CD4-positive, alpha-beta T cell treated with Interleukin-4 for 4 hours (primary cell): ENCODE measurements at places on chromosomes 7 and 10.

GRCh38 chr10:43108951-43109350 is 29.3 kb upstream of the CSGALNACT2 start:
- no peak for DNase-seq

- DNase-seq: peak; percentile 73
Observed at GRCh38 chr7:23530405-23530804, 1.4 kb downstream of the TRA2A start.

DNA sequence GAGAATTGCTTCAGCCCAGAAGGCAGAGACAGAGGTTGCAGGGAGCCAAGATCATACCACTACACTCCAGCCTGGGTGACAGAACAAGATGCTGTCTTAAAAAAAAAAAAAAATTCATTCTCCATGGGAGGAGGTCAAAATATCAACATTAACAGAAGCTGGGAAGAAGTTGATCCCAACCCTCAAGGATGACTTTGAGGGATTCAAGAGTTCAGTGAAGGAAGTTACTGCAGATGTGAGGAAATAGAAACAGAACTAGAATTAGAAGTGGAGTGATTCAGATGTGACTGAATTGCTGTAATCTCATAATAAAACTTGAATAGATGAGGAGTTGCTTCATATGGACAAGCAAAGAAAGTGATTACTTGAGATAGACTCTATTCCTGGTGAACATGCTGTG is 19.7 kb upstream of the RPEL1 start:
- DNase-seq: no peak

DNA sequence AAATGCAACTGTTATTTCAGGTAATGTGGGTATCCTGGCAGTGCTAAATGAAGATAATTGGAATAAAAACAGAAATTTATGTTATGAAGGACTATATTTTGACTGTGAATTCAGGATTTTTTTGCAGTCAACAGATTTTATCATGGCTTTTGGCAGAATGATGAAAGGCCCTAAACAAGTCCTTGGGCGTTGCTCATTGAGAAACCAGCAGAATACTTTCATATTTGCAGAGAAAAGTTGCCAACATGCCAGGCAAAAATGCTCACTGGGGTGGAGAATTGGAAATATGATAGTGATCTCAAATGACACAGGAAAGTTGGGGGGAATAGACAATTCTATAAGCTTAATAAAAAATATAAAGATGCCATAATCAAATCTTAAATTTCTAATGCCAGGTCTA is 121.1 kb downstream of the GPR85 start:
- no peak for DNase-seq

DNA sequence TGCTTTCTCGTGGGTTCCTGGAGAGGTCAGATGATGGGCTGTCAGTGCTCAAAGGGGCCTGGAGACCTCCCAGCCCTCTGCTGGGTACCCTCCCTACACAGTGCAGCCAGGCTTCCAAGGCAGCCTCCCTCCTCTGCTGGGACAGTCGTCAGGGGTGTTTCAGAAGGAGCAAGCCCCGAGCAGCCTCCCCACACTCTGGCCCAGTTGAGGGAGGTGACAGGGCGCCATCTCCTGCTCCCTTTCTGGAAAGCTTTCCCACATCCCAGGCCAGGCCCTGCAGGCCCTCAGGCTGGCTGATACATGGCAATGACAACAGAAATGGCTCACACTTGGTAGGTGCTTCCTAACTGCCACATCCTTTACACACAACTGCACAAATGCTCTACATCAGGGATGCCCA is 32.1 kb downstream of the KCNMA1 start:
- DNase-seq: no peak

GRCh38 chr10:17179002-17179401 is 22.5 kb downstream of the TRDMT1 start:
- no peak for DNase-seq

GRCh38 chr10:89224739-89225443 is 17.8 kb upstream of the CH25H start:
- DNase-seq: no peak

GRCh38 chr7:19508124-19508523 is 200.7 kb downstream of the POLR1F start:
- no peak for DNase-seq

GRCh38 chr7:101374990-101375389 is 12.3 kb downstream of the COL26A1 start:
- DNase-seq: no peak

GRCh38 chr10:50523357-50523756 is 100.4 kb downstream of the SGMS1 start:
- DNase-seq: no peak

GRCh38 chr10:239109-239508 is 103.9 kb downstream of the ZMYND11 start:
- no peak for DNase-seq

GRCh38 chr7:130365511-130366441 is 14.5 kb upstream of the CPA1 start:
- DNase-seq: no peak

- no peak for DNase-seq
Observed at GRCh38 chr7:101506531-101506930, 122.6 kb downstream of the MYL10 start.

DNA sequence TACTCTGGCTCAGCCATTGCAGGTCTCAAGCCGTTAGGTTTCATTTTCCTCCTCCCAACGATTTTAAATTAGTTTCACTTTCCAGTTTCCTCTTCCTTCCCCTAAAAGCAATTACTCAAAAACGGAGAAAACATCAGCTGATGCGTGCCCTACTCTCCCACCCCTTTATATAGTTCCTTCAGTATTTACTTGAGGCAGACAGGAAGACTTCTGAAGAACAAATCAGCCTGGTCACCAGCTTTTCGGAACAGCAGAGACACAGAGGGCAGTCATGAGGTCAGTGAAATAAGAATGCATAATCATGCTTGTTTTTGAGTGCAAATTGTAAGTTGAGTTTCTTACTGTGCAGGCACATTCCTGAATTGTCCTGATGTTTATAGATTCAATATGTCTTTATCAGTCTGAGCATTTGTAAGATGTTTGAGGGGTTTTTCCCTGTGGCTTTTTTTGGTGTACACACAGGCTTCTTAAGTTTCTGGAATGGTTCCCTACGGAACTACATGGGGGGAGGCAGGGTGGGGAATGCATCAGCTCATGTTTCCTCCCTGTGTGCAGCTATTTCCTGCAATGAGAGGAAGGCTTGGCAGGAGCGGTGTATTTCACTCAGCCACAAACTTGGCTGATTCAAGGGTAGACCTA is at the start of gene IFIT3:
Gene IFIT3, plus strand, starts transcription at position 195 of the 639 bp plus-strand sequence. Its CDS starts 77 bp downstream, at position 272.
- peak; percentile 48 for DNase-seq

DNA sequence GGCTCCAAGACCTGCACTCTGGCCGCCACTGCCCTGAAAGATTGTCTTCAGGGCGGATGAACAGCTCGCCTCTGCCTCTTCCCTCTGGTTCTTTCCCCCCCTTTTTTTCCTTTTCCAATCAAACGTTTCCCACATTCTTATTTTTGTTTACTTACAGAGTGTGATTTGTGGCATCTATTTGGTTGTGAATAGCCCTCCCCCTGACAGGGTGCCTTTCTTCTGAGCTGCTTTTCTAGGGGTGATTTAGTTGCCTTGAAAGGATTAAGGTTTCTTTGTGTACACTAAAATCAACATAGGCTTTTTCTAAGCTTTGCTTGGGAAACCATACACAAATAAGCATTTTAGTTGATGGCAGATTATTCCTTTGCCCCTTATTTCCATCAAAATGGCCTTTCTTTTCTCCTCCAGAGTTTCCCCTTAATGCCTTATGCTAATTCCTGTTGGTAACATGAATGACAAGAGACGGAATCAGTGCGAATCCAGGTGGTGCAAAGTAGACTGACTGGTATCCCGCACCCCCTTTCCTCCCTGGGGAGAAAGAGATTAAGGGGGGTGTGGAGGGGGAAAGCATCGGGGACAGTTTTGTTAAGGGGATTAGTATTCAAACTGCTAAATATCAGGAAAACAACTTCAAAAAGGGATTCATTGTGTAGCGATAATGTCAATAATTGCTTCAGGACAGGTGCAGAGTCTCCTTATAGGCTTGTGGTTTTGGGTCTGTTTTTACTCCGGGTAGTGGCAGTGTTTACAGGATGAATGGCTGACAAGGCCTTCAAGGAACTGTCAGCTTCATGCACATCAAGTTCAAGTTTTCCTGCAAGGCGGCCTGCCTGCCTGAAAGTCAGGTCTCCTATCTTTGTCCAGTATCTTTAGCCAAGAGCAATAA is 431.6 kb upstream of the GALNT17 start:
- no peak for DNase-seq

GRCh38 chr7:45031829-45032228 is 31.8 kb downstream of the CCM2 start:
- DNase-seq: no peak

- no peak for DNase-seq
Observed at GRCh38 chr7:149334930-149335329, 72.9 kb downstream of the ZNF783 start.

DNA sequence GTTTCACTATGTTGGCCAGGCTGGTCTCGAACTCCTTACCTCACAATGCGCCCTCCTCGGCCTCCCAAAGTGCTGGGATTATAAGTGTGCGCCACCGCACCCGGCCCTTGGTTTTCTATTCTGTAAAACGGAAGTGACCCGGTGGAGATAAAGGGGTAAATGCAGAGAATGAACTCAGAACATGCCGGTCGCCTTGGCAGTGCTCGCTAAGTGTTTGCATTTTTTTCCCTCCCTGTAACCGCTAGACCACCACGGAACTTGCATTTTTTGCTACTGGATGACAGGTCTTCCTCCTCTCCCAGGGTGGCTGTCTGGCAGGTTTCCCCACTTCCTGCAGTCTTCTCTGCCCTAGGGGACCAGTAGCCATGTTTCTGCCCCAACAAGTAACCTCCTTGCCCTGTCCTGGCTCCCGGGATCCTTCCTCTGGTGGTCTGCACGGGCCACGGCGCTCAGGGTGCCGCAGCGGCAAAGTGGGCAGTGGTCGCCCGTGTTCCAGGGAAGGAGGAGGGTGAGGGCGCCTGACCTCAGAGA is 18.8 kb upstream of the GNA12 start:
- peak; percentile 16 for DNase-seq

- no peak for DNase-seq
Observed at GRCh38 chr7:151179946-151180345, 7.1 kb downstream of the ASB10 start.

GRCh38 chr7:22667562-22668239 is 59.3 kb upstream of the IL6 start:
- no peak for DNase-seq

GRCh38 chr7:28361551-28361950 is 50.8 kb upstream of the CREB5 start:
- no peak for DNase-seq

DNA sequence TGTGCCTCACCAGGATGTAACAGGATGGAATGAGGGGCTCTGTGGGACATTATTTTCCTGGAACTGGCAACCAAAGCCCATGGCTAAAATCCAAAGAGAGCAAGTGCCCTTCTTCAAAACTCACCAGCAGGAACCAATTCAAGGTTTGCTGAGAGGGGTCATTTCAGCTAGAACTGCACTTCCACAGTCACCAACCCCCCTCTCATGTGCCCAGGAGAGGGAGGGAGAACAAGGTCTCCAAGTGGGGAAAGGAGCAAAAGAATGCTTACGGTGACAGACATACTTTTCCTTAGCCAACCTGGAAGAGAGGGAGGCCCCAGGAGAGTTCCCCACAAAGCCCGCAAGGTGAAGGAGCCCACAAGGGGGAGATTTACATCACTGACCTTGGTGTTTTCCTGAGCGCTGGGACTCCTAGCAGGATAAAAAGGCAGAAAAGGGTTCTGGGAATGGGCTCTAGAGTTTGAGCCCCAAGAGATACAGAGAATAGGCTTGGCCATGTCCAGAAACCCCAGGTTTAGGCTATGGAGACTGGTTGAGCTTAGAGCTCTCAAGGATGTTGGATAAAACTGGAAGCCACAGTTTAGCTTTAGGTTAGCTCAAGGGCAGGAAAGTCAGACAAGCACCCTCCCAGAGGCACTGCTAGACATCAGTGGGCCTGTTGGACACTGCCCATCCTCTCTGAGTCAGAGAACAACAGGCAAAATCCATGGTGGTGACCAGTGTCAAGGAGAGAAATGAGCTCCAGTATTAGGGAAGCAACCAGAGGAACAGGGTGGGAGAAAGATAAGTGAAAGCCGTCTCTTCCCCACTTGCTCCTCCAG is 63.9 kb upstream of the GHITM start:
- DNase-seq: no peak

DNA sequence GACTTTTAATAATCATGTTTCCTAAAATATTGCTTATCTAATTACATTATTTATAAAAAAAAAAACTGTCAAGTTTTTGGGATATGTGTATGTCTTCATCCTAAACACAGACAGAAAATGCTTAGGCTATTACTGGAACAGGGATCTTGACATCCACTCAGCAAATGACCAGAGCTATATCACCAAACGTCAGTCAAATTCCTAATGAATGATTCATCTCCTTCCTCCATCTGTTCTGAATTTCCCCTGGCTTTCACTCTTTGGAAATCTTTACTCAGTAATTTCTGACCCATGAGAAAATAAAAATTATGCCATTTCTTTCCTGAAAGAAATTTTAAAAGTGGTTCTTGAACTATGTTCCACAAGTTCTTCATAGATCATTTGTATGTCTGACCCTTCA is 552.4 kb upstream of the KCND2 start:
- no peak for DNase-seq

- DNase-seq: no peak
Observed at GRCh38 chr10:10828623-10829022, 189.0 kb upstream of the CELF2 start.

GRCh38 chr7:26449175-26450165 is 157.8 kb downstream of the SNX10 start:
- DNase-seq: no peak

GRCh38 chr7:101235050-101235449 is 2.6 kb downstream of the CLDN15 start:
- DNase-seq: no peak

DNA sequence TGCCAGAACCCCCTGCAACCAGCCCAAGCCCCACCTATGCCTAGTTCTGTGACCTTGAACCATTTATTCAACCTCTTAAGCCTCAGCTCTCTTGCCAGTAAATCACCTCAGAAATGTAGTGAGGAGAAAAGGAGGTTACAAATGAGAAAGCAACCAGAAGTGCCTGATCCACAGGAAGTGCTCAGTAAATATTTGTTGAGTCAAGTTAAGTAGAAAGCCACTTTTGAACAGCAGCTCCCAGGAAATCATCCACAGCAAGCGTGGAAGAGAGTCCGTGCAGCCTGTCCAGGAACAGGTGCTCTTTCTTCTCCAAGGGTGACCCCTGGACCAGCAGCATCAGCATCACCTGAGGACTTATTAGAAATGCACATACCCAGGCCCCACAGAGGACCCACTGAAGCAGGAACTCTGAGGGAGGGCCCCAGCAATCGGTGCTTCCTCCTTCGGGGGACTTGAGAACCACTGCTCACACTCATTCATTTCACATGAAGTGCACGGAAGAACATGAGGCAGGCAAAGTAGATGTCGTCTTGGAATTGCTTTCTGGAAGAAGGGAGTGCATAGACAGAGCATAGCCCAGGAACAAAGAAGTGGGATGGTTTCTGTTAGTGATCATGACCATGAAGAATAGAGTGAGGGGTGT is 6.3 kb upstream of the C10orf71 start:
- no peak for DNase-seq

GRCh38 chr7:1026721-1027161 is 17.6 kb upstream of the GPR146 start:
- DNase-seq: no peak

DNA sequence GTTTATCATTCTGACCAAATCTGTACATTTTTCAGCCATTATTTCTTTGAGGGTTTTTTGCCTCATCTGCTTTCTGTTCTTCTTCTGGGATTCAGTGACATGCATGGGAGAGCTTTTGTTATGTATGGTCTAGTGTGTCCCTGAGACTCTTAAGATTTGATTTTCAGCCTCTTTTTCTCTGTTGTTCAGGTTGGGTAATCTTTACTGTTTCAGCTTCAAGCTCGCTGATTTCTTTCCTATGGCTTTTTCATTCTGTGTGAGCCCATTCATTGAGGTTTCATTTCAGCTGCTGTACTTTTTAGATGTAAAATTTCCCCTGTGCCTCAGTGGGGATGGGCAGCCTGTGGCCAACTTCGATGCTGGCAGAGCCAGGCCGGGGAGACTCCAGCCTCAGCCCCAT is 38.1 kb downstream of the FOXK1 start:
- no peak for DNase-seq
